C1 segment of cervical spinal cord (tissue), 14 donors: ENCODE measurements at places on chromosomes 5 and 9.

DNA sequence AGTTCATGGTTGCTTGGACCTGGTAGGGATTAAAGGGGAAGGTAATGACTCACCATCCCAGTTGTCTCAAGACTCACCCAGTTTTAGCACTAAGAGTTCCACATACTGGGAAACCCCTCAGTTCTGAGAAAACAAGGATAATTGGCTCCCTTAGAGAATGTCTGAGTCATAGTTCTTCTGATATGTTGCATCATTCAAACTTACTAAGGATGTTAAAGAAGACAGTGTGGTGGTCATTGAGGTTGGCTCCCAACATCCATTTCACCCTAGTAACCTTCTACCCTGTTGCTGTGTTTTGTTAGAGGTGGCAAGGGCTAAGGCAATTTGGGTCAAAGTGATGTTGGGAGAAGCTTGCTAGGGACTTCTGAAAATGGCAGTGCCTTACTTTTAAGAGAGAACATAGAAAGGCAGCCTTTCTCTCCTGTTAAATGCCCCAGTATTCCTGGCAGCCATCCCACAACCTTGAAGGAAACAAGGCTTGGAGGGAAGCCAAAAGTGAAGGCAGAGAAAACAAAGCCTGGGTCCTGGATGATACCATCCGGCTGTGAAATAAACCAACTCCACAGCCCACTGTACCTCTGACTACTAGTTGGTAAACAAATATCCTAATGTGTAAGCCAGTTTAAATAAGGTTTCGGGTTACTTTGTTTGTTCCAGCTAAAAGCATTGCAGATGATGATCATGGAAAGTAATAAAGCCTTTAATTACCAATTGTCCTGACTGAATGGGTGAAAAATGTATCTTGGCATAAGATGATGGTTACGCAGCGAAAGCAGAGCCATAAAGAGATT, 80.4 kb upstream of the ADAMTSL1 start:
- DNase-seq, result peak; percentile 34

GRCh38 chr9:14747111-14747510, 24.6 kb upstream of the CER1 start:
- DNase-seq, result no peak

- no peak for DNase-seq
These were observed 2.2 kb downstream of the RACK1 start for GRCh38 chr5:181241393-181241975.

GRCh38 chr9:121569266-121569648, 69.6 kb upstream of the GGTA1 start:
- no peak for DNase-seq
